ENCODE measurements at places on chromosomes 16 and 17. TPM values are rescaled to one million over a fixed set of nuclear protein-coding genes. Genes with fewer than 3 reads are reported as not detected.

DNA sequence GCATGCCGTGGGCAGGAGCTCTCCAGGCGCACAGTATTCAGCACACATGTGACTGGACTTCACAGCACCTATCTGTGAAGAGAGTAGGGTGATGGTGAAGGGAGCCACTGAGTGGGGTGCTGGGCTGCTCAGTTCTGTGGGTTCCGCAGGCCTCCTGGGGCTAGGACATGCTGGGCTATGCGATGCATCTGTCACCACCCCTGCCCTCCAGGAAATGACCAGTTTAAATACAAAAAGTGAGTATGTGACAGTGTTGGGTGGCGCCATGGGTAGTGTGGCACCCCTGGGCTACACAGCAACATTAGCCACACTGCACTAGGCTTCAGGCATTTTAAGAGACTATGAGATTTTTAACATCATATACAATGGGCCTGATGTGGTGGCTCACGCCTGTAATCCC is 28.6 kb downstream of the MYLK3 start:
- no peak for DNase-seq

GRCh38 chr16:64428463-64429113 is 693.3 kb downstream of the CDH11 start:
- no peak for DNase-seq

The HLF gene
- 11.3 TPM for total RNA-seq

The FA2H gene
- not detected for total RNA-seq

All from ascending aorta (tissue), 2 donors.